Naive B cell (primary cell): ENCODE measurements at places on chromosomes 6 and 20.

GRCh38 chr6:40181367-40181766 is 247.1 kb upstream of the MOCS1 start:
- DNase-seq: no peak

DNA sequence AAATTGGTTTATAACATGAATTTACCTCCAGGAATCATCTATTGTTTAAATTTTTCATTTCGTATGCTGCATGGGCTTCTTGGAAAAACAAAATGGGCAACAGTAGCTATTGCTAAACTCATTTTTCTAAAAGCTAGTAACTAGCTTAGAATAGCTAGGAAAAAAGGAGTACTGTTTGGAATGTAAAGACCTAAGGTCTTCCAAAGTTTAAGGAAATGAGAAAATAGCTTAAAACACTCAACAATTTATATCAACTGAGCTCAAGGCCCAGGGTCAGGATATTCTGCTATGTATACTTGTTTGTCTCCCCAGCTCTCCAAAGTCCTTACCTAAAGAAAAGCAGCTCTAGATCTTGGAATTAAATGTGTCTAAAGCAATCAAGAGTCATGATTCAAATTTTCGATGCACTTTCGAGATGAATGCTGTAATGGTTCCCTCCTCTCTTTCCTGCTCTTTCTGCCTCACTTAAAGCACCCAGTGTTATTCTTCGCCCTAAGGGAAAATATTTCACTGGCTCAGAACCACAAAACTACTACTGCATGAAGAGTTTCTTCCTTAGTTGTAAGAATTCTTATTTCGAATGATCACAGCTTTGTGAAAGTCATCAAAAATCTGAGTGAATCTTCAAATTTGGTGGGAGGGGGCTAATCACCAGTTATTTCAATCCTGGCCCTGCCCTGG is 41.6 kb downstream of the LYRM4 start:
- DNase-seq: no peak

- DNase-seq: no peak
Observed at GRCh38 chr6:55705451-55706440, 126.8 kb upstream of the HMGCLL1 start.

DNA sequence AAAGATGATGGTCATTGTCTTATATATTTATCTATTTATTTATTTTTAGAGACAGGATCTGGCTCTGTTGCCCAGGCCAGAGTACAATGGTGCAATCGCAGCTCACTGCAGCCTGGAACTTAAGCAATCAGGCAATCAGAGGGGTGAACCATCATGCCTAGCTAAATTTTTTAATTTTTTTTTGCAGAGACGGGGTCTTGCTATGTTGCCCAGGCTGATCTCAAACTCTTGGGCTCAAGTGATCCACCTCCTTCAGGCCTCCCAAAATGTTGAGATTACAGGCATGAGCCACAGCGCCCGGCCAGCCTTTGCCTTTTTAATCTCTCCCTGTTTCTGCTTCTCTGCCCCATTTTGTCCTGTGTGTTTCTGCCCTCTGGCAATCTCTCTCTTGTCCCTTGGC is 102.2 kb downstream of the NCR2 start:
- DNase-seq: no peak

GRCh38 chr6:101878554-101879276 is 485.2 kb downstream of the GRIK2 start:
- no peak for DNase-seq

- DNase-seq: no peak
Observed at GRCh38 chr6:18501663-18502013, 114.5 kb downstream of the RNF144B start.

DNA sequence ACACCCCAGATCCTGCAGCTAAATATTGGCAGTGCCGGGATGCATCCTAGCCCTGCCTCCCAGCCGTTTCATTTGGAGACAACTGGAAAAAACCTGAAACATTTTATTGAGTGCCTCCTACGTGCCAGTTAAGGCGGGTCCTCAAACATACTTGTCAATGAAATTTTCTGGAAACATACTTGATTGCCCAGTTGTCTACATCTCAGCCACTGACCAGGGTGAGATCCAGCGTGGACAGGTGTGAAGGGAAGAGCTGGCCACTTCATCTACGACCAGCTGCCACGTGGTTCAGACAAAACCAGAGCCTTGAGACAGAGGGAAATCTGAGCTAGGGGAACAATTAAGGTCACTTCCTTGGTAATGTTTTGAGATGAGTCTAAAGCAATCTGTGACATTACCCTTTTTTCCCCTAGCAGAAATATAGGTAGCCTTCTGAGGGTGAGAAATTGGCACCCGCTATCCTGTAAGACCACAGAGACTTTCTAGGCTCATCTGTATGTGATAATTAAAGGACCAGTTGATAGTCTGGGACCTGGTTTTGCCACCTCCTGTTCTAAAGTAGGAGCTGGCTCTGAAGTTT is 116.3 kb upstream of the MTHFD1L start:
- DNase-seq: no peak
